CD4-positive, alpha-beta memory T cell (primary cell): ENCODE measurements at places on chromosomes 3 and 15. TPM values are rescaled to one million over a fixed set of nuclear protein-coding genes. Genes with fewer than 3 reads are reported as not detected.

GRCh38 chr3:120101624-120102023 is 7.4 kb upstream of the GSK3B start:
- DNase-seq: no peak

- no peak for DNase-seq
These were observed 8.6 kb downstream of the VPS8 start for GRCh38 chr3:184820525-184820924.

DNA sequence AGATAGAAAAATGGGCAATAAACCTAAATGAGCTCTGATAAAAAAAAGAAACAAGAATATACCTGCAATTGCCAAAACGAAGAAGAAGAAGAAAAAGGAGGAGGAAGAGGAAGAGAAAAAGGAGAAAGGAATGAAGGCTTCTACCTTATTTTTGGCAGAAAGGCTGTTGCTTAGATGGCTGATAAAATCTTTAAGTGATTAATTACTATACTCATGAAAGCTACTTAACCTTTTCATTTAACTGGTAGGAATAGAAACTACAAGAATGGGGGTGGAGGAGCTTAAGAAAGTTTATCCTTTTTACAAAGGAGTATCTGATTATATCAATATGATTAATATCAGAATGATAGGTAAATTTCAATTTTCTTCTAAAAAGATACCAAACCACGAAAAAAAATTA is 75.2 kb downstream of the CLASP2 start:
- DNase-seq: no peak

DNA sequence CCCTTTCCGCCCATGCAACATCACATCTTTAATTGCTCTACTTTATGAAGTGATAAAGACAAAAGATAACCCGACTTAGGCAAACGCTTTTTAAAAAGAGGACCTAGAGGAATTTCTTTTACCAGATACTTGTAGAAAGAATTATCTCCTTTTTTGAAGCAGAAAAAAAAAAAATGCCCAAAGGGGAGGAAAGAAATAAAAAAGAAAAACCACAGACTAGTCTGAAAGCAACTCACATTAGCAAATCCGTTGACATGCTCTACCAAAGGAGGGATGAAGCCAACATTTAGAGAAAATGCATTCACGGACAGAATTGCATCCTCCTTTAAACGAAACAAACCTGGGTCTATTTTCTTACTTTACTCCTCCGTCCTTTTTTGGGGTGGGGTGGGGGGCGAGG is 213.6 kb downstream of the MEIS2 start:
- no peak for DNase-seq

GRCh38 chr15:36947035-36947719 is 153.2 kb downstream of the MEIS2 start:
- no peak for DNase-seq

DNA sequence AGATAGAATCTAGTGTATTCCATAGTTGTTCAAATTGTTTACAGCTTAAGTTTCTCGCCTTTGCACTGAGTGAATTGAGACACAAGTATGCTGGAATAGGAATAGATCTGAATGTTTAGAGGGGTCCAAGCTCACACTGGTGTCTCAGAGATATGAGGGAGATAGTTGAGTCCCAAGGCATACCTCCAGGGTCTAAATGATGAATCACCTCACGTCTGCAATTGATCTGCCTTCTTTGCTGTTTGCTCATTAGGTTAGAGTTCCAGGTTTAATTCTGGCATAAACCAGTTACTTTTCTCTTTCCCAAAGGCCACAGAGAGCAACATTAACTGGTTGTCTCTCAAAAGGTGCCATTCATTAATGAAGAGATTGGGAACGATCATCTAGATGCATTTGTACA is 106.3 kb upstream of the MME start:
- no peak for DNase-seq

- DNase-seq: peak; percentile 1
These were observed 154.2 kb upstream of the TNIK start for GRCh38 chr3:171614318-171614921.

The PLCH1 gene
- total RNA-seq: not detected

The EOMES gene
- total RNA-seq: 4.2 TPM

The C3orf85 gene
- not detected for total RNA-seq

The MINAR1 gene
- total RNA-seq: 0.30 TPM
